ENCODE measurements at places on chromosomes 6 and 20.

- DNase-seq = no peak
These were observed 295.9 kb upstream of the FERMT1 start for GRCh38 chr20:6418732-6419131.

GRCh38 chr6:38755207-38755606 is 40.1 kb downstream of the DNAH8 start:
- no peak for DNase-seq

- DNase-seq = no peak
These were observed 86.7 kb upstream of the STMND1 start for GRCh38 chr6:17015144-17015543.

DNA sequence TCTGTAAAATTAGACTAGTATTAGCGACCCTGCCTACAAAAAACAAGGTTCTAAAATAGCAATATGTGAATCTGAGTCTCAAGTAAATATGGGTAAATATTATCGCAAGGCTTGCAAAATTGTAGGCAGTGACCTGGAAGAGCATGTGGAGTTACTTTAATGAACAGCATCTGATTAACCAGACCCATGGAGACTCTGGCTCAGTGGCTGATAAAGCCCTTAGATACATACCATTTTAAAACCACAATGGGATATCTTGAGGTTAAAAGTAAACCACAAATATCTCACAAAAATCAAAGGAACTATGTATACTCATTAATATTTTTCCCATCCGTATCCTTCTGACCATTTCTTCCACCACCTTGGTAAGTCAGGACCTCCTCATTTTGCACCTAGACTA is 187.0 kb downstream of the MTFR2 start:
- DNase-seq = no peak

- DNase-seq = no peak
These were observed 1.2 kb upstream of the RBM38 start for GRCh38 chr20:57389695-57390603.
